ENCODE measurements at places on chromosomes 7 and 10. TPM values are rescaled to one million over a fixed set of nuclear protein-coding genes. Genes with fewer than 3 reads are reported as not detected.

DNA sequence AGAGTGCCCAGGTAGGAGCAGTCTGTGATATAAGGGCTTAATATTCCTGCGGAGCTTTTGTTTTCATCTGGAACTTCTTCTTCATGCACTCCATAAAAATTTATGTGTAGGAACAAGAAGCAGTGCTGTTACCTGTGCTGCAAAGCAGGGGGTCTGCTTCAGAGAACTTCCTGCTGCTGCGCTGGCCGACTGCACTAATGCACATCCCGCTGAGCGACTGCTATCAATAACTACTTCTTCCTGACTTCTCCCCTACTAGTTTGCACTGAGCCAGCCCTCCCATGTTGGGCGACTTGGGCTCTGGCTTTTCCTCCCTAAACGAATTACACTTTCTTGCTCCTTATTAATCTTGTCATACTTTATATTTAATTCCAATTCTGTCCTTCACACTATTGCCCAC is 150.3 kb downstream of the NEBL start:
- DNase-seq: no peak

GRCh38 chr7:88967432-88967831 is 171.9 kb upstream of the TEX47 start:
- DNase-seq: no peak

- no peak for DNase-seq
Measured at GRCh38 chr10:33557313-33557712, 222.8 kb upstream of the NRP1 start.

The NPFFR1 gene
- total RNA-seq: 0.43 TPM

The LIPJ gene
- 0.59 TPM for total RNA-seq

The ZNF804B gene
- total RNA-seq: 0.07 TPM

Data from uterus (tissue), 4 donors.